ENCODE measurements at places on chromosomes 2 and 18.

GRCh38 chr2:220894069-220894468, 678.0 kb downstream of the EPHA4 start:
- no peak for DNase-seq

- no peak for DNase-seq
Observed at GRCh38 chr18:23969664-23970063, 44.9 kb upstream of the TTC39C start.

GRCh38 chr2:13103151-13103550, 386.4 kb downstream of the TRIB2 start:
- no peak for DNase-seq

DNA sequence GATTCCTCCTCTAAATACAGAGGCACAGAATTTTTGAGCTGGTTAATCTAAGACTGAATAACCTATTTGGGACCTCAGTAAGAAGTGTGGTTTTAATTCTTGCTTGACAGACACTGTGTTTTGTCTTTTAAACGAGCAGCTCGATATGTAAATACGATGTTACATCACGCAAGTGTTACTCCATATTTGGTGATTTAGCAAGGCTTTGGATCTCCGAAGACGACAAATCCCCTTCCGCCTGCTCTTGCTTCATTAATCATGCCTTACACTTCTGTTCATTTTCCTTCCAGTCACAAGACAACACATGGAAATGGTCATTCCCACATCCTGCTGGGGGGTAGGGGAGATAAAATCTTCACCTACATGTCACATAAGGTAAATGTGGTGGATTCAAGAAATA, 9.4 kb downstream of the BCL11A start:
- DNase-seq: no peak

GRCh38 chr2:68303033-68303901, 16.5 kb downstream of the CNRIP1 start:
- DNase-seq: no peak

DNA sequence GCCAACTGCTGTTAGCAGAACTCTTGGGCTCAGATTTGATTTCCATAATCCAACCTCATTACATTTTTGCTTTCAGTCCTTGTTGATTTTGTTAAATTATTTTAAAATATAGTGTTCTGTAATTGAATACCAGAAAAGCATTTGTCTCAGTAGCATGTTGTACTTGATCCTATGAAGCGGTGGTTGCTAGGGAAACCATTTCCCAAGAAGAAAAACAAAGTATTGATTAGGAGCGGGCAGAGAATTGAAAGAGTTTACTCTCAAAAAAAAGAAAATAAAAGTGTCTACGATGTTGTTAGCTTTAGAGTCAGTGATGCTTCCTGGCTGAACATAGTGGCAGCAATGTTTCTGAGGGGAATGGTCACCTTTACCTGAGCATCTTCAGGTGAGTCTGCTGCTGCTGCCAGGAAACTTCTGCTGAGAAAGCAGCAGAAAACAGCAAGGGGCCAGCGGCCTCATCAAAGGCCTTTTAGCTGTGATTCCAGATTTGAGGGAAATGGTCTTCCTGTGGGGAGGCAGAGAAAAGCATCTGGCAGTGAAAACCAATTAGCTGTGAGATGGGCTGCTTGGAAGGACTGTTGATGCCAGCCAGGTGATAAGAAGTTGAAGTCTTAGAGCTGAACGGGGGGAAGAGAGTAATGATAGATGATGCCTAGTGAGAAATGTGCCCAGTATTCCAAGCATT, 37.1 kb downstream of the CRIM1 start:
- no peak for DNase-seq

- DNase-seq: no peak
Observed at GRCh38 chr18:50287028-50287440, 458 bp downstream of the CXXC1 start.

DNA sequence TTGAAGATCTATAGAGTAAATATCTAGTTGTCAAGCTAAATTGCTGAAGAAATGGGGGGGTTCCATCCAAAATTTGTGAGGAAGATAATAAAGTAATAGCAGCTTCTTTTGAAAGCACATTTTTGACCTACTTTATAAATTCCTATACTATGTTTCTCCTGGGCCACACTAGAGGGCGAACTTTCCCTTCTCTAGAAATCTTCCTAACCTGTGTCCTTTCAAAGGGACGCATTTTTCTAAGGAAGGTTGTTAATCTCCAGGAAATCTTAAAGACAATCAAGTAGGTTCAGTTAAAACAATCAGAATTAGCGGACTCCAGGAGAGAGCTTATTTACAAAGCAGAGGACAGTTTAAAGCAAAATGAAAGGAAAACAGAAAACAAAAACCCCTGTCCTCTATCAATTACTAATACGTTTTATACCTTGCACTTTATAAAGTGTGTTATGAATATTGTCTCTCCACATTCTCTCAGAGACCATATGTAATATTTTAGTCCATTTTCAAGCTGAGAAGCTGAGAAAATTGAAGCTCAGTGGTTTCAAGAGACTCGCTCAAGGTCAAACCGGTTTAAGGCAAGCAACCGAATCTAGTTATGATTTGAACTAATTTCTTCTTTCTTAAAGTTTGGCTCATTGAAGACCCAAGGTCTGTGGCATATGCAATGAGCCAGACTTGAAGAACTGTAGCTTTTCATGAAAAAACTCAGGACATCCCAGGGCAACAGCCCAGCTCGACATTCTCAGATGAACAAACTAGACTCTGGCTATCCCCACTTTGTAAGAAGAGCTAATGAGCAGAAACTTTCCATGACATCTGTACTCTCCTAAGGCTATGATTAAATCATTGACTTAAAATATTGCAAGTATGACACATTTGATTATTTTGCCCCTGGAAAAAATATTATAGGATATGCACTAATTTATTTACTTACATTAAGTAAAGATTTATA, 273.6 kb downstream of the PAX3 start:
- DNase-seq: no peak

- no peak for DNase-seq
Observed at GRCh38 chr2:105780606-105781005, 35.9 kb downstream of the NCK2 start.

- no peak for DNase-seq
Observed at GRCh38 chr2:105371810-105372209, 27.0 kb downstream of the FHL2 start.

All from GDM1 (cell line).